ENCODE measurements at places on chromosomes 3 and 15.

DNA sequence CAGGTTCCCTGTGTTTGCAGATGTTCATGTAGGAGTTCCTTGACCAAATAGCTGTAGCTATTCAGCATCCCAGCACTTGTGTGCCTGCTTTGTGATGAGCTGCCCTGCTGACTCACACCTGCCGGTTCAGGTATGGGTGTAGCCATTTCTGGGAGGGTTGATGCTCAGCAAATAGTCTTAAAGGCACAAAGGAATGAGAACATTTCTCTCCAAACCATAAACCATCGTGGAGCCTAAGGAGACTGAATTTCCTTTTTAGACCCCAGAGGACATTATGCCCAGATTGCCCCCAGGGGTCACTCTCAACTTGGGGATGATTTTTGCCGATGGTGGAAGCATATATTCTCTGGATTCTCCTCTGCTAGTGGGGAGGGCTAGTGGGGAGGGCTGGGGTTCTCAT lies 80.6 kb downstream of the ADAMTSL3 start:
- no peaks in the 10 kb centered on the region for H3K4me1 ChIP-seq
- no peak overlapping the region for H3K27ac ChIP-seq
- H3K4me3 ChIP-seq: no peak overlapping the region
- H3K36me3 ChIP-seq: no peaks in the 10 kb centered on the region
- no peak for DNase-seq
- H3K27me3 ChIP-seq: no peaks in the 10 kb centered on the region

- H3K4me1 ChIP-seq: peaks cover 32% of the 10 kb centered on the region
- DNase-seq: no peak
- H3K36me3 ChIP-seq: no peaks in the 10 kb centered on the region
- H3K27me3 ChIP-seq: peaks cover 4% of the 10 kb centered on the region
- H3K4me3 ChIP-seq: no peak overlapping the region
- H3K27ac ChIP-seq: no peak overlapping the region
Observed at GRCh38 chr3:126371096-126371705, 14.0 kb upstream of the KLF15 start.

DNA sequence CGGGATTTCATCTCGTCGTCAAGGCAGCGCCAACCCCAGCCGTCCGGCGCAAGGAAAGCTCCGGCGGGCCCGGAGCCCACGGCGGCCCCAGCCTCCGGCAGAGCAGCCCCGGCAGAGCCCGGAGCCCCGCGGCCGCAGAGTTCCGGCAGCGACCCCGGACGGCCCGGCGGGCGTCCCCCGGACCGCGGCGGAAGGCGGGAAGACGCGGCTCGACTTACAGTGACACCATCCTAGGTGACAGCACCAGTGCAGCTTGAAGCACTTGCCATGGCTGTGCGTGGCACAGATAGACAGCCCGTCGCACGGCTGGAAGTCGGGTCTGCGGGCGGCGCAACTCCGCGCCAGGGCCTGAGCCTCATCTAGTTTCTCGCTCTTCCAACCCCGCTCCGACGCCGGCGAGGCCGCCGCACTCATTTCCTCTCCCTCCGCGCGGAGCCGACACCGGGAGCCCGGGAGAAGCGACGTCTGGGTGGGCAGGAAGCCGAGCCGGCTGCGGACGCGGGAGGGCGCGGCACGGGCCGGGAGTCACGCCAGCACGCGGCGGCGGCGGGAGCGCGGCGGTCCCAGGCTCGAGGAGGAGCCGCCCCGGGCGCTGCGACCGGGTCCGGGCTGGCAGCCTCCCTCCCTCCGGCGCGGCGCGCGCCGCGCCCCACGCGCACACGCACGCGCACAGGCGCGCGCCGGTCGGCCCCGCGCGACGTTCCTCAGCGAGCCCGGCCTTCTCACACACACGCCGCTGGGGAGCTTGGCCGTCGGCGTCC lies at the start of gene C3orf70:
TSS of gene C3orf70 (minus strand) at position 651 of the 761 bp plus-strand sequence. CDS start at position 414, 237 bp downstream.
- DNase-seq: peak; percentile 66
- no peaks in the 10 kb centered on the region for H3K36me3 ChIP-seq
- peaks cover 50% of the 10 kb centered on the region for H3K27me3 ChIP-seq
- peak within 1 kb of the TSS; percentile 94 for H3K4me3 ChIP-seq
- peak within 1 kb of the TSS; percentile 21 for H3K27ac ChIP-seq

DNA sequence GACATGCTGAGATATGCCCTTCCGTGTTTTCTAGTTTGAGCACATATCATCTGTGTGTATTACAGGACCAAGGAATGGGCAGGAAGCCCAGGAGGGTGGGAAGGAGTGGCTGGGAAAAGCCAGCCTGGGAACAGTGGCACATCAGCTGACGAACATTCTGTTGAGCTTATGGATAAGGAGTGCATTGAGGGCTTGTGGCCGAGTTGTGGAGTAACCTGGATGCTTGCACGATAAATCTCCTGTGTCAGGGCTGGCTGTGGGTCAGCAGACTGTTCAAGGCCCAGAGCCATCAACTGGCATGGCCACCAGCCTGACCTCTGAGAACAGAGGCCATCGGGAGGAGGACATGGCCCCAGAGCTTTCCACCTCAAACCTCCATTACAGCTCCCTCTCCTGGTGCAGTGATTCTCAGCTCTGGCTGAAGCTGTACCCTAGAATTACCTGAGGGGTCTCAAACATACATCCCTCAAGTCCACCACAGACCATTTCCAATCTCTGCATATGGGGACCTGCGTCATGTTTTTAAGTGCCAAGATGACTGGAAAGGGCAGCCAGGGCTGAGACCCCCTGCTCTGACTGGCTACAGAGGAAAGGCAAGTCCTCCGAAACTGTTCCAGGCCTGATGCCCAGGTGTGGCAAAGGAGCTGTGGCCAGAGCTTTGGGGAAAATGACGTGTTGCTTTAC lies 4.8 kb upstream of the VILL start:
- peak overlapping the region; percentile 85 for H3K27ac ChIP-seq
- peaks cover 25% of the 10 kb centered on the region for H3K36me3 ChIP-seq
- no peak overlapping the region for H3K4me3 ChIP-seq
- peaks cover 7% of the 10 kb centered on the region for H3K27me3 ChIP-seq

GRCh38 chr15:56040081-56041035 lies 46.9 kb upstream of the NEDD4 start:
- peaks cover 9% of the 10 kb centered on the region for H3K27me3 ChIP-seq
- H3K4me1 ChIP-seq: peaks cover 15% of the 10 kb centered on the region
- peaks cover 4% of the 10 kb centered on the region for H3K36me3 ChIP-seq
- no peak overlapping the region for H3K27ac ChIP-seq
- H3K4me3 ChIP-seq: no peak overlapping the region

DNA sequence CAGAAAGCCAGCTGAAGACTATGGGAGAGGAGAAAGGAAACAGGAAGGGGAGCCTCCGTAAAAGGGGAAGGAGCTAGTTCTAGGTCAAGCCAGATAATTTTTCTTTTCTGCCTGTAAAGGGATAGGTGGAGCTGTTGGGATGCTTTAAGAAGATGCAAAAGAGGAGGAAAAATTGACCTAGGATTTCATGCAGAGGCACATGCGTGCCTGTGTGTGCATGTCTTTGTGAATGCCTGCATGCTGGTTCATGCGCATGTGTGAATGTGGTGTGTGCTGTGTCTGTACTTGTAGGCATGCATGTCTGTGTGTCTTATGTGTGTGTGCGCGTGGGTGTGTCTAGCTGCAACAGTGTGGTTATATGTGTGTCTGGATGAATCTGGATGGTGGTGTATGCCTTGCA lies 27.3 kb downstream of the CCDC33 start:
- no peak overlapping the region for H3K27ac ChIP-seq
- peaks cover 46% of the 10 kb centered on the region for H3K27me3 ChIP-seq
- H3K4me3 ChIP-seq: no peak overlapping the region
- DNase-seq: no peak

GRCh38 chr15:23648920-23649515 lies 1.4 kb upstream of the MAGEL2 start:
- DNase-seq: peak; percentile 70
- H3K27me3 ChIP-seq: peaks cover 23% of the 10 kb centered on the region
- peak overlapping the region; percentile 41 for H3K4me3 ChIP-seq
- no peaks in the 10 kb centered on the region for H3K36me3 ChIP-seq
- H3K27ac ChIP-seq: no peak overlapping the region

DNA sequence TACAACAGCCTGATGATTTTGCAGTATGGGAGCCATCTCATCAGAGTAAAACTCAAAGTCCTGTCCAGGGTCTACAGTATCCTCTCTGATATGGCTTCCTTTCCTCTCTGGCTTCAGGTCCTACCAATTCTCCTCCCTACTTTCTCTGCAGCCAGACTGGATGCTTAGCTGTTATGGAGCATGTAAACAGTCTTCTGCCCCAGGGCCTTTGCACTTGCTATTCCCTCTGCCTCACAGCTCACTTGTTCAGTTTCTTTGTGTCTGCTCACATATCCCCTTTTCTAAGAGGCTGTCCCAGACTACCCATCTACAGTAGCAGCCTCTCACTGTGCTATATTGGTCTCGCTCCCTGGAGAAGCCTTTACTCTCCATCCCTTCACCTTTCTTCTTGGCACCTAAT lies 62.2 kb downstream of the TLNRD1 start:
- H3K27me3 ChIP-seq: peaks cover 21% of the 10 kb centered on the region
- H3K36me3 ChIP-seq: no peaks in the 10 kb centered on the region
- no peak overlapping the region for H3K27ac ChIP-seq
- no peaks in the 10 kb centered on the region for H3K4me1 ChIP-seq
- no peak for DNase-seq

DNA sequence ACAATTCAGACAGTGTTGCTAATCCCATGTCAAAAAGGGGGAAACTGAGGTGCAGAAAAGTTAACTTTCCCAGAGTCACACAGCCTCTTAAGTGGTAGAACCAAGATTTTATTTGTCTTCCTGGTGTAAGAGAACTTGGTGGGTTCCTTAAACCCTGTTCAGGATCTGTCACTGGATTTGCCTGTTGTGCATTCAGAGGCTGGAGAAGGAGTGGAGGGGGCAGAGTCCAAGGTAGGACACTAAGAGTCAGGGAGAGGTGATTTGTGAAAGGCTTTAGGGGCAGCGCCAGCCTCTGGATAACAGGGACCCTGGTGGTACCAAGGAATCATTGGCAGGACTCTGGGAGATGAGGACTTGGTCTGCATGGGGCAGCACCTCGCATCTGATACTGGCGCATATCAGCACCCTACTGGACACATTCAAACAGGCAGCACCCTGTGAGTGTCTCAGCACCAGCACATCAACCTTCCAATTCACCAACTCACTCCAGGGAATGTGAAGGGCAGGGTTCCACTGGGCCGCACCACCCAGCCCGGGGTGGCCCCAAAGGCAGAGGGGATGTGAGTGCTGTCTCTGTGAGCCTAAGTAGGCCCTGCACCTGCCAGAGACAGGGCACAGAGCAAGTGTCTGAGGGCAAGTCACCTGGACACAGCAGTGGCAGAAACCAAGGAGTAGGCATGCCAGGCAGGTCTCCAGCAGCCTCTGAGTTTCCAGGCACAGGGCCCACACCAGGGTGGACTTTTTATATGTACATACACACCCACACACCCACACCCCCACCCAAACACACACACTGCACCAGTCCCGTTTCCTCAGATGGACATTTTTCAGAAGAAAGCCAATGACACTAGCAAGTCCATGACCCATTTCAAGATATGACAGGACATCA lies 71.6 kb downstream of the LIPC start:
- H3K4me1 ChIP-seq: peaks cover 27% of the 10 kb centered on the region
- DNase-seq: no peak
- H3K27ac ChIP-seq: no peak overlapping the region
- H3K36me3 ChIP-seq: no peaks in the 10 kb centered on the region

GRCh38 chr3:24359645-24360462 lies 134.8 kb downstream of the THRB start:
- no peak for DNase-seq
- H3K27me3 ChIP-seq: no peaks in the 10 kb centered on the region

Data from nephron progenitor cell (in vitro differentiated cells).